Stimulated activated CD4-positive, alpha-beta T cell treated with anti-CD3 and anti-CD28 coated beads, TNF-alpha, amount 100 ng/mL, for 48 hours (primary cell): ENCODE measurements at places on chromosomes 7 and 10.

DNA sequence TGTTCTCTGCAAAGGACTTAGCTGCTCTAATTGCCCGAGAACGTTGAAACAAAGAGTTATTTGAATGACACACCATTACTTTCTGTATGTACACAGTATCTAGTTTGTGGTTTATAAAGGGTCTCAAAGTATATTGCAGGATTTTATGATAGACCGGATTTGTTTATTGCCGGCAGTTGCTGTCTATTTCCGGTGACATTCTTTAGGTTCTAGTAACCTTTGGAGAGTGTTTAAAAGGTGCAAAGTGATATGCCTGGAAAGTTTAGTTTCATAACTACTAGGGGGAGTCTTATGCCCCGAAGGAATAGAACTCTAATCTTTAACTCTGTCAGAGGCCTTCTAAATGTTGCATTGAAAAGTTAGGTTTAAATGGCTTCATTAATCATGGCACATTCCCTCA is 63.8 kb downstream of the PAPSS2 start:
- DNase-seq, result no peak

- no peak for DNase-seq
Measured at GRCh38 chr7:64611717-64612116, 48.8 kb upstream of the ZNF680 start.

- DNase-seq, result no peak
Measured at GRCh38 chr7:101678658-101679057, 49.6 kb upstream of the MYL10 start.

DNA sequence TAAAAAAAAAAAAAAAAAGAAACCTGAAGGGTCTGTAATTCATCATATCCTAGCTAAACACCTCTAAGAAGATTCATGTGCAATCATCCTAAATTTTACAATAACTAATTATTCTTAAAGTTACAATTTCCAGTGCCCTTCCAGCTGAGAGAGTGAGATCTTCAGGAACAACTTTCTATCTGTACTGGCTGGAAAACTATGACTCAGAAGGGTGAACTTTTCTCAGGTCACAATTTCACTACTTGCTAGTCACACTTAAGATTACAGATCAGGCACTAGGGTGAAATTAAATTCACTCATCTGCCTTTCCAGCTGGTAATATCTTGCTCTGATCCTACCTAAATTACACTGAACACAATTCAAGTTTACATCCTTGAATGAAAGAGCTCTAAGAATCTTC is 158.8 kb downstream of the ANK3 start:
- no peak for DNase-seq

DNA sequence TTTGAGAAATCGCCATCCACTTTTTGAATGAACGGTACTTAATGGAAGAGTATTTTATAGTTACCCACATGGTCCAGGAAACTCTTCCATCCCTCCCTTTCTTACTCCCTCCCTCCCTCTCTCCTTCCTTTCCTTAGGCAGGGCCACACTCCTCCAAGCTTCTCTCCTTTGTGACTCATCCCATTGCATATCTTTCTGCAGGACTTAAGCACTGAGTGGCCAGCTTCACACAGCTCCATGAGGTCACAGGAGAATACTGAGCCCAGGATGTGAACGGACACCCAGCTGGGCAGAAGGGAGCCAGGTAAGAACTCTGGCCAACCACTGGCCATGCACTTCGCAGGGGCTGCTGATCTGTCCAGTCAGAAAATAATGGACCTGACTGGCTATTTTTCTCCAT is 189.7 kb upstream of the ADCY1 start:
- no peak for DNase-seq

DNA sequence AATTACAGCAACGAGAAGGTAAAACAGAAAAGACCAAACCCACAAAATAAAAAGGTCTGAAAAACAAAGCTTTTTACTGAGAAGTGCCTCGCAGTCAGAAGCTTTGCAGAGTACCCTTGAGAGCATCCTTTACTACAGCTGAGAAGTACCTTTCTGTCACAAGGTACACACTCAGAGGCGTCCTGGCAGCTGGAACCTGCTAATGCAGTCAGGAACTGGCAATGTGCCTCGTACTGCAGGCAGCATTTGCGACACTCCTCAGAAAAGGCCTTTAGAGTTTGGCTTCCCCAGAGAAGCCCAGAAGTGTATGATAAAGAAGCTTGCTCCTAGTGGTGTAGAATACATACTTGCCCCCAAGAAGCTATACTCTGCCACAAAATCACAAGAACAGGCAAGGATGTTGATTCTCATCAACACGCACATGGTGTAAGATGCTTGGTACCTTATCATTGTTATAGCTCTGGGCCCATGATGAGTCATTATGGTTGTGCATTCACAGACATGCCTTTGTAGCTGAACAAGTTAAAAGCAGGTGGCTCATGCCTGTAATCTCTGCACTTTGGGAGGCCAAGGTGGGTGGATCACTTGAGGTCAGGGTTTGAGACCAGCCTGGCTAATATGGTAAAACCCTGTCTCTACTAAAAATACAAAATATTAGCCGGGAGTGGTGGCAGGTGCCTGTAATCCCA is 2.0 kb upstream of the GTPBP4 start:
- DNase-seq, result no peak

- DNase-seq, result no peak
Measured at GRCh38 chr10:84890706-84891105, 562.3 kb downstream of the CCSER2 start.

DNA sequence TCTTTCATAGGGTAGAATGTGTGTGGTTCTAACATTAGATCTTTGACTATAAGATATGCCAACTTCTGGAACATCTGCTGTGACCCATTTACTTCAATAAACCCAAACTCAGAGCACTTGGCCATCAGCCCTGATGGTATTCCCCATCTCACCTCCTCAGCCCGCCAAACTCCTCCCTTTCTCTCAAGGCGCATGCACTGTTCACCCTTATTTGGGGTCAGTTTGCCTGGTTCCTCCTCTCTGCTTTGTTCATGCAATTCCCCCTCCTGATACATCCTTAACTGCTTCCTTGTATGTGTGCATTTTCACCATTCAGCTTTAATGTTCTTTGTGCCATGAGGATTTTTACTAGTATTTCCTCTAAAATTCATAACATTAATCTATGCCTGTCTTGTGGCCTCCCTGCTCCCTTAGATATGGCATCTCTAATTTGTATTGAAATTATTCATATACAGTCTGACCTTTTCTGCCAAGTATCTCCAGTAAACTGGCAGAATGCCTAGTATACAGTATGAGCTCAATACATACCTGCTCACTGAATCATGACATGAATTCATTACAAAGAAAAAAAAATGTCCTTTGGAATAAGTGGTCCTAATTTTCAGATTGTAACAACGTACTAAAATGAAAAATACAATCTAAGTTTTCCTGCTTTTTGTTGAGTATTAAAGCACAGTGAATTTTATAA is 336.8 kb upstream of the IGFBP3 start:
- no peak for DNase-seq

DNA sequence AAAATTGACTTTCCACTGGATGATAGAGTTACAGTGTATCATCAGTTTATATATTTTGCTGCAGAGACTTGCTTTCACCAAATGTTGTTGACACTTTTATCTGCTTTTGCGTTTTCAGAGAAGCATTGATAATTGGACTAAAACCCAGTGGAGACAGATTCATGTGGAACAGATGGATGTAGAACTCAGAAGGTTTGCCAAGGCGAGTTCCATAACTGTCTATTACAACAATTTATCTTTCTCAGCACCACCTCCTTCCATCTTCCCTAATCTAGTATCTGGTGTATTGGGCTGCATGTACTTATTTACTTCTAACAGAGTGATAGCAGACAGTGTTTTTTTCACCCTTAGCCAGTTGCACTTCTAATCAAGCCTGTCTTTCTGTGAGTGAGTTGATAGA is 73.3 kb downstream of the DNAH11 start:
- no peak for DNase-seq

DNA sequence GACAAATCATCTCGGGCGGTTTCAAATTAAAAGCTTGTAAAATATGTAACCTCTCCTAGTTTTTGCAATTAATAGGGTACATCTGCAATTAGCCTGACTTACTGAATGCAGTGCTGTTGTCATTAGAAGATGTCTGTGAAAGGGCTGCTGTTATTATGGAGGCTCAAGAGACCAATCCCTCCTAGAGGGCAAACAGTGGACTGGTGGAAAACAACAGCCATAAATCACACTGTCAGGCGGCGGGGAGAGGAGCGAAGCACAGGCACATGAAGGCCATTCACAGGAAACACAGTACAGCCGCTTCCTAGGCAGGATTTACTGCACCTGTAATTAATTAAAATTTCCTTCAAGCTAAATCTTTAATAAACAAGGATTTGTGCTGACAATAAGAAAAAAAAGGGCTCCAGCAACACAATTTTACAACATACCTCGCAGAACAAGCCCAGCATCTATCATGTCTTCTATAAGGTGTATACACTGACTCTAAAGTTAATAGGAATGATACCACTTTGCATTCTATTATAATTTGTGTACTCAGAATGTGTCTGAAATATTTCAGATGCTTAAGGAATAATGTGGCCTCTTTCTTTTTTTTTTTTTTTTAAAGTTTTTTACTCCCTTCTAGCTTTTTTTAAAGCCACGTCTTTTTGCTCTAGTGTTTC is 50.7 kb downstream of the ERCC6 start:
- no peak for DNase-seq

DNA sequence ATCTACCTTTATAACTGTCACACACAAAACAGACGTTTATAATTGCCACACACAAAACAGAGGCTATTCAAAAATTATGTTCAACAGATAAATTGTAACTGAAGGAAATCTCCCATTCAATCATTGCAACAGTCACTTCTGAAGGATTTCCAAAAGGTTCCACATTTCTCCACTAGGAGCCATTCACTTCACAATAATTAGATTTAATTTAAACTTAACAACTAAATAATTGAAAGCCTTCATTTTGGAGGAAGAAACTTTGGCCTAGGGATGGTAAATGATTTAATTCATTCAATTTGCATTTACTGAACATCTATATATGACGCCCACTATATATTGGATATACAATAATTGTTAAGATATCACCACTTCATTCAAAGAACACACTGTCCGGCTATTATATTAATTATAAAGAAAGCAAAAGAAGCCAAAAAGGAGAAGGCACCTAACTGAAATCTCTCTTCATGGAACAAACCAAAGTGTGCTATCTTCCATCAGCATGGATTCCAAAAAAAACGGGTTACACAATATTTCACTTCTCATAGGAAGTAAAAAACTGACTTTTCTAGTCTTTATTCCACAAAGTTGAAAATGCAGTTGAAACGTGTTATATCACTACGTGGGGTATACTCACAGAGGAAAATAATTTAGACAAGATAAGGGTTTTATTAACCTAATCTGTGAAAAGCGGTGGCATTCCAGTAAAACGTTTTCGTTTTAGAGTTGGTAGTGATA is 1.7 kb downstream of the ATAD1 start:
- DNase-seq, result no peak

GRCh38 chr7:12174931-12175330 is 36.2 kb upstream of the TMEM106B start:
- no peak for DNase-seq

DNA sequence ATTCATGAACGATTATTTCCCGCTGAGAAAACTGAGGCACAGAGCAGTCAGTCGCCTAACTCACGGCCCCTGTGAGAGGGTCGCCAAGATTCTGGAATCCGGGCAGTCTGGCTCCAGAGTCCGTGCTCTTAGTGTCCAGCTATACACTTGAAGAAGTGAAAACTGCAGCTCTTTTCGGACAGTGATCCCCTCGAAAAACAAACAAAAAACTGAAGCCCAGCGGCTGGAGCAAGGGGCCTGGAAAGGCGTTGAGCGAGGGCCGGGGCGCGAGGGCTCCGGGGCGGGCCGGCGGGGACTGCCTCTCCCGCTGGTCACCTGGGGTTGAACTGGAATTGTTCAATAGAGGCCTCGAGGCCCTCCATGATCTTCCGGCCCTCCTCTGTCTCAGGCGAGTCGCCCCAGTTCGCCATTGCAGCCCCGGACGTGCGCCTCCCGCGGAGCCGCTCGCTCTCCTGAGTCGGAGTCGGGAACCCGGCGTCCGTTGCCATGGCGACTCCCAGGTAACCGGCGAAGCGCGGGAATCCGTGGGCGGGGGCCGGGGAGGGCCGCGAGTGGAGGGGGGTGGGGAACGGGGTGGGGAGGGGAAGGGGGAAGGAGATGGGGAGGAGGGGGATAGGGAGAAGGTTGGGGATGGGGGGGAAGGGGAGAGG is 881 bp downstream of the C10orf67 start:
- DNase-seq, result peak; percentile 38

GRCh38 chr10:131180740-131181415 is 130.6 kb downstream of the TCERG1L start:
- no peak for DNase-seq

DNA sequence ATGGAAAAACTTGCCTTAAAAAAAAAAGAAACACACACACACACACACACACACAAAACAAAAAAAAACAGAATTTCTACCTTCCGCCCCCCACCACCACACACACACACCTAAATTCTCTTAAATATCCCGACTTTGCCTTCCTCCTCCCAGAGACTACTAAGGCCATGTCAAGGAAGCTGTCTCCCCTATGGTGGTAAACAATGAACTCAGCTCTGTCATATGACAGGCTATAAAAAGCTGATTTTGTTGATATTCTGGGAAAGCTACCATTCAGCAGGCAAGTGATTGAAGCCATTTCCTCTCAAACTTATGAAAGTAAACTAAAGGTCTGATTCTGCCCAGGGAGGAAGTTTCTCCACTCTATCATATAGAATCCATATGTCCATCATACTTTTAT is 471.0 kb downstream of the GFRA1 start:
- no peak for DNase-seq

DNA sequence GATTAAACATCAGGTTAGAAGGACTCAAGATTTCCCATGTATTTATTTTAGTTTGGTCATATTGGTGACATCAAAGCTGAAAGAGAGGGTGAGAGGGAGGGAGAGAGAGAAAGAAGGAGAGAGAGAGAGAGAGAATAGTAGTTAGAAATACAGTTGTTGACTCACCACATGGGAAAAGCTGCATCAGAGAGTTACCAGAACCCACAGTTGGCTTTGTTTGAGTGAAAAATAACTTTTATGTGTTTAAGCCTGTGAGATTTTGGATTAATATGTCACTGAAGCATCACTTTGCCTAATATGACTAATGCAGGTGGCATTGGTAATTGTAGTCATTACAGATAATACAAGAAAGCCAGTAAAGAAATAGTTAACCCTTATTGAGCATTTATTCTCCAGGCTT is 303.9 kb downstream of the REEP3 start:
- no peak for DNase-seq

GRCh38 chr10:70114902-70115301 is 17.7 kb downstream of the AIFM2 start:
- no peak for DNase-seq

DNA sequence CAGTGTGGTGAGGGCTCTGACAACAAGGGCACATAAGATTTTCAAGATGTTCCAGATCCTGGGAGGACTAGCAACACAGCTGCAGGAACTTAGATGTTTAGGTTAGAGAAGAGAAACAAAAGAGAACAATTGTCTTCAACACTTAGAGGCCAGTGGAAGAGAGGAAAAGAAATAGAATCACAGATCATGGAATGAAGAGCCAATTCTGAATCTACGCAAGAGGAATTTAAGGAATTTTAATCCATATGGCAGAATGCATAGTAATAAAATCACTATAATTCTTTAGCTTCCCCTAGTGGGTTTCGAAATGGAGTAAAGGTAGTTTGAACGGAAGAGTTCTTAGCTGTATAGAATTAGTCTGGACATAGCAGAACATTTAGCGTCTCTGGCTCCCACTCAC is 114.6 kb upstream of the LRRTM3 start:
- DNase-seq, result no peak

GRCh38 chr7:94374231-94374630 is 20.5 kb upstream of the COL1A2 start:
- DNase-seq, result no peak
